ENCODE measurements at places on chromosomes 16 and 17. TPM values are rescaled to one million over a fixed set of nuclear protein-coding genes. Genes with fewer than 3 reads are reported as not detected.
A peak's percentile ranks its signal among the peaks of the same experiment; 100 is the strongest.

- H3K4me1 ChIP-seq = peaks cover 27% of the 10 kb centered on the region
- no peaks in the 10 kb centered on the region for H3K27me3 ChIP-seq
- H3K4me3 ChIP-seq = peak overlapping the region; percentile 17
- peak; percentile 87 for DNase-seq
- H3K36me3 ChIP-seq = no peaks in the 10 kb centered on the region
- no peak overlapping the region for H3K27ac ChIP-seq
These were observed 79.1 kb downstream of the C17orf67 start for GRCh38 chr17:56754523-56755208.

The CYB5B gene
- 166 TPM for polyA plus RNA-seq

The CHST4 gene
- not detected for polyA plus RNA-seq

GRCh38 chr17:33438139-33438538, 145.0 kb upstream of the ASIC2 start:
- H3K27me3 ChIP-seq = no peaks in the 10 kb centered on the region
- no peaks in the 10 kb centered on the region for H3K36me3 ChIP-seq
- no peak overlapping the region for H3K27ac ChIP-seq
- DNase-seq = no peak
- H3K4me3 ChIP-seq = no peak overlapping the region
- H3K4me1 ChIP-seq = no peaks in the 10 kb centered on the region

All from CD4-positive, CD25-positive, alpha-beta regulatory T cell (primary cell).